ENCODE measurements at places on chromosomes 4 and X.

- no peak for DNase-seq
These were observed 164.7 kb downstream of the PCDH18 start for GRCh38 chr4:137367620-137368019.

- no peak for DNase-seq
These were observed 633.2 kb upstream of the ACTRT1 start for GRCh38 chrX:128685387-128685786.

- no peak for DNase-seq
These were observed 95.1 kb downstream of the SORCS2 start for GRCh38 chr4:7287274-7287917.

GRCh38 chr4:100190643-100191600, 654 bp upstream of the DDIT4L start:
- DNase-seq, result no peak

GRCh38 chrX:9495496-9495895, 30.6 kb downstream of the TBL1X start:
- no peak for DNase-seq

DNA sequence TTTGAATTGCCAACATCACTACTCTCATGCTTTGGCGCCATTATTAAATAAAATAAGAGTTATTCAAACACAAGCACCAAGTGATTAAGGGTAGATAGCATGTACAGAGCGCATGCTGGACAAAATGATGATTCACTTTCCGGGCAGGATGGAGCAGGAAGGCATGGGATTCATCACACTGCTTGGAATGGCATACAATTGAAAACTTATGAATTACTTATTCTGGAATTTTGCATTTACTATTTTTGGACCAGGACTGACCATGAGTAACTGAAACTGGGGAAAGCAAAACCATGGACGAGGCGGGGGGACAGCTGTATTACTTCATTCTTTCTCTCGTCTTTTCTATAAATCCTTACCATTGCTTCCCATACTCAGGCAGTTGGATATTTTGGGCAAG, 28.5 kb upstream of the FGF5 start:
- no peak for DNase-seq

DNA sequence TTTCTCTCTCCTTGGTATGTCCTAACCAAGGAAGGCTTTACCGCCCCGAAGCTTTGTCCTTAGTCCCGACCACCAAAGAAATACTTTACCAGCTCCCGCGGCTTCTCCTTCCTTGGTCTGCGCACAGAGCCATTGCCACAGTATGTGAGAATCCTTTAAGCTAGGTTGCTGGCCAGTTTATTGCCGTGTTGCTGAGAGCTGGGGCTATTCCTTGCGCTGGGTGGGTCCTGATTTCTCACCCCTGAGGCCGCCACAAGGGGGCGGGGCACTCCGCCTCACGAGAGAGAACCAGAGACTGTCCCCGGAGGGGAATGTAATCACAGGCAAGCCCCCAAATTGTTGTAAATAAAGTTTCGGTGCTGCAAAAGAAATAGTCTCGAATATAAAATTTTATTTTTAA, 331.0 kb upstream of the PCDH10 start:
- DNase-seq, result no peak

DNA sequence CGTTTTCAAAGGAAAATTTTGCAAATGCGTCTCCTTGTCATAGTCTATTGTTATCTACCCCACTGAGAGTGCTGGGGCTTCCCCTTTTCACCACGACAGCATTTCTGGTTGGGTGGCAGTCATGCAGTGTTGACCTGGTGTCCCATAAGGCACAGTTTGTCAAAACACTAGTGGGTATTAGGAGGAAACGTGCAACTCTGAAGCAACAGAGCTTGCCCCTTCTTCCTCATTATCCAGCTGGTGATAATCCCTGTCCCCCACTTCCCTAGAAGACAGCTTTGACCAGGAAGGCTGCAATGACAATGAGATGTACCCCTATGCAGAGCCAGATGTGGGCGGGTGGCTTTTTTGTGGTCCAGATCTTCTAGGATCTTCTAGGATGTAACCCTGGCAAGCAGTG, 1.8 kb downstream of the TBC1D1 start:
- DNase-seq, result no peak

- no peak for DNase-seq
These were observed 234.3 kb upstream of the HHIP start for GRCh38 chr4:144411700-144412099.

- DNase-seq, result no peak
These were observed 27.7 kb upstream of the PDE5A start for GRCh38 chr4:119656342-119656741.

GRCh38 chr4:20265726-20266125, 14.0 kb downstream of the SLIT2 start:
- no peak for DNase-seq

GRCh38 chr4:124854968-124855367, 142.4 kb upstream of the ANKRD50 start:
- DNase-seq, result no peak

DNA sequence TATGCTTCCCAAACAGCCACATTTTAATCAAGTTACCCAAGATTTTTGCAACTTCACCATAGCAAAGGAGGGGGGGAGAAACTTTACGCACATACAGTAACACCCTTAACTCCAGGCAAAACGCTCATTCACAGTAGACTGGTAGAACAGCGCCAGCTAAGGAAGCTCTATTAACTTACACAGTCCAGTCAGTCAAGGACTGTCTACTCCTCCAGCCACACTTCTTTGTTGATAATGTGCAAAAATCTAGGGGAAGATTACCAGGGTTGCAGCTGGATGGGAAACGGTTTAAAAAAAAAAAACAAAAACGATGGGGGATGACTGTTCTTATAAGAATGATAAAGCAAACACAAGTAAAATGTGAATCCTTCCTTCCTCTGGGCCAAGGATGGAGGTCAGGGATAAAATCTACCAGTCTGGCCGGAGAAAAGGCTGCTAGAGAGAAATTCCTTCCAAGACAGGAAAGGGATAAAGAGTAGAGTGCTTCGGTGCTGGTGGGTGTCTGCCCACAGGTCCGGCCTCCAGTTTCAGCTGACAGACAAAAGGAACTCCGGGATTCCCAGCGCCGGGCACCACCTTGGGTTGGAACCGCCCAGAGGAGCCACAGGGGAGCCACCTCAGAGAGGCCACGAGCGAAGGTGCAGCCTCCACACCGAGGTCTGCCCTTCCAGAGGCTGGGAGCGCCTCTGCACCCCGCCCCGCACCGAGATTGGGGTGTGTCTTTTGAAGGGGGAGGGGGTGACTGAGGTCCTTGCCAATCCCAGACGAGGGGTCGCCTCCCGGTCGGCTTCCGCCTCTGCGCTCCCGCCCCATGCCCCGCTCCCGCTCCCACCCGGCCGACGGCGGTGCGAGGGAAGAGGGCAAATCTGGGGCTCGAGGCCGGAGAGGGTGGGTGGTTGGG, 811 bp downstream of the ANKRD50 start:
- peak; percentile 39 for DNase-seq

DNA sequence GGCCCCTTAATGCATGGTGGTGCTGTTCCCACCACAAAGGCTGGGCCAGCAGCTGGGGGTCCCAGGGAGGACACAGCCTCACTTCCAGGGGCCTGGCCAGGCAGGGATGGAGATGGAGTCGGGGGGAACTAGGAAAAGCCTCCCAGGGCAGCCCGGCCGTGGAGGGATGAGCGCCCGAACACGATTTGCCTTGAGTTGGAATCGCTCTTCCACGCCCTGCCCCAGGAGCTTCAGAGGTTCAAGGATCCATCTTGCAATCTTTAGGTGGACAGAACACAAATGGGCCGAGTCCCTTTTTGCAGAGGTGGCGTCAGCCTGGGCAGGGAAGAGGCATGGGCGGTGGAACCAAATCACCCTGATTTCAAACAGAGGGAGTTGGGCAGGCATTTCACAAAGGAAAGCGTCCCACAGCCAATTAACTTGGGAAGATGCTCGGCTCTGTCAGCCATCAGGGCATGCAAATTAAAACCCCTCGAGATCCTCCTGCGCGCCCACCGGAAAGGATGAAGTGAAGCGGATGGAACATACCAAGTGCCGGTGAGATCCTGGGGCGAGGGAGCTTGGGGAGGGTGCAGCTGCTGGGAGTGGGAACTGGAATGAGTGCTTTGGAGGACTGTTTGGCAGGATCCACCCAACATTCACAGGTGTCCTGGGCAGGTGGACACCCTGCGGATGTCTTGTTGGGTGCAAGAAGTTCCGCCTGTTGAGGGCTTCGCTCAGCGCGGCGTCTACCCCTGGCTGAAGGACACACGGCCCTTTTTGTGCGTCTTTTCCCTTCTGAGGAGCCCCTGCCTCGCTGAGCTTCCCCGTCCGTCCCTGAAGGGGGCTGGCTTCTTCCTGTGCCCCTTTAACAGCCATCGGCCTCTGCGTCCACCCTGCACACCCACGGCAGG, 75.7 kb downstream of the HTRA3 start:
- no peak for DNase-seq

- no peak for DNase-seq
These were observed 9.8 kb downstream of the ZFP92 start for GRCh38 chrX:153420851-153421599.

GRCh38 chr4:15186149-15186548, 183.9 kb downstream of the CPEB2 start:
- no peak for DNase-seq

GRCh38 chrX:79243691-79244090, 99.2 kb downstream of the GPR174 start:
- no peak for DNase-seq

Data from Jurkat, Clone E6-1 (cell line).